ENCODE measurements at places on chromosomes 16 and 17.

DNA sequence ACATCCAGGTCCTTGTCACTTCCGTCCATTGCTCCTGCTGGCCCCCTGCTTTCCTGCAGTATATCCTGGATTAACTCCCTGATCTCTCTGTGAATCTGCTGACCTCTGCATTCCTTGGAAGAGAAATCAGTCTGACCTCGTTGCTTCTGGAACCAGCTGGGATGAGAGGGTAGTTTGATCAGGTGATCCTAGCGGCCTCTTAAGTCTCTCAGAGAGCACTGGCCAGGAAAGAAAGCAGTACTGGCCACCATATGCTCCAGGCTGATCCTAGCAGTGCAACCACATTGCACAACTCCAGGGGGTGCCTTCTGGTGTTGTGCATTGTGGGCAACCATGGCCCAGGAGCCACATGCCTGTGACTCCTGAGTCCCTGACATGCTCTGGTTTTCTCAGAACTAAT lies 79.2 kb downstream of the ARHGAP23 start:
- no peak for DNase-seq

DNA sequence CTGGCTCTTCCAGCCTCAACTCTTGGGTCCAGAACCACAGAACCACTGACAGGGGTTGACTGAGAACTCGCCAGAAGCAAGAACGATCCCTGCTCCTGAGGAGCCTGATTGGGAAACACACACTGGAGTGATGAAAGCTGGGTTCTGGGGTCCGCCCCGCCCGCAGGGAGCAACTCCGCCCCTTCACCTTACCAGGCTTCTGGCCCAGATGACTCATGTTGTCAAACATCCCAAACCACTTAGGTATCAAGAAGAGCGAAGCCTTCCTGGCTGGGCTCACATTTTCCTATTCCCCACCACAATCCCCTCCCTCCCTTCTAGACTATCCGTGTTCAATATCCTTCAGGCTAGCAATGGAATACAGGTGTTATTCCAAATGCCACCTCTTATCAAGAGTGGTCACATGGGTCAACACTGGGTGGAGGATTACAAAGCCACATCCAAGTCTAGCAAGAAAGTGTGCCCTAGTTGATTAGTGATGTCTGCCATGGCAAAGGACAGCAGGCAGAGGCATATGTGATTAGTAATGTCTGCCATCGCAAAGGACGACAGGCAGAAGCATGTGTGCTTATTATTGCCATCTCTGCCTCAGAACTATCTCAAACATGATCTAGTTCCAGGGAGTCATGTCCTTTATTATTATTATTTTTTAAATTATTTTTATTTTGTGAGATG lies 70.5 kb downstream of the TIMM22 start:
- no peak for DNase-seq

DNA sequence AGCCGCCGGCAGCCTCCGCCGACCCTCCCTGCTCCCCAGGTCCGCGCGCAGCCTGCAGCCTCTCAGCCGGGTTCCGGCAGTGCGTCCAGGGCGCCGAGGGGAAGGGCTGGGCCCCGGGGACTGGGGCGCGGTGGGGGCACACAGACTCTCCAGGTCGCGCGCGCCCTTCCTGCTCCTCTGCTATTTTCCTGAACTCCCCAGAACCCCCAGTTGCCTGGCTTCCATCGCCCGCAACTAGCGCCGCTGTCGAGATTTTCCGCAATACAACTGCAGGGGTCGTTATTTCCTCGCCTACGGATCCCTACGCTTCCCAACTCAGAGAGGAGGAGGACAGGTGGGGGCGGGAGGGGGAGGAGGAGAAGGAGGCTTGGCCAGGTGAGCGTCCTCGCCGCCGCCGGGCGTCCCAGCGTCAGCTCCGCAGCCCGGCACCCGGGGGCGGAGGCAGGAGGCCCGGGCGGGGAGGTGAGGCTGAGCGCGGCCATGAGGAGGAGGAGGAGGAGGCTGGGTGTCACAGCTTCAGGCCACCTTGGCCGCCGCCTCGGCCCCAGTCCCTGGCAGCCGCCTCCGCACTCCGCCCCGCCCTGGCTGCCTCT lies at the start of gene CA10:
Gene CA10 (minus strand): TSS at position 265 of the 593 bp plus-strand sequence.
- DNase-seq = no peak

DNA sequence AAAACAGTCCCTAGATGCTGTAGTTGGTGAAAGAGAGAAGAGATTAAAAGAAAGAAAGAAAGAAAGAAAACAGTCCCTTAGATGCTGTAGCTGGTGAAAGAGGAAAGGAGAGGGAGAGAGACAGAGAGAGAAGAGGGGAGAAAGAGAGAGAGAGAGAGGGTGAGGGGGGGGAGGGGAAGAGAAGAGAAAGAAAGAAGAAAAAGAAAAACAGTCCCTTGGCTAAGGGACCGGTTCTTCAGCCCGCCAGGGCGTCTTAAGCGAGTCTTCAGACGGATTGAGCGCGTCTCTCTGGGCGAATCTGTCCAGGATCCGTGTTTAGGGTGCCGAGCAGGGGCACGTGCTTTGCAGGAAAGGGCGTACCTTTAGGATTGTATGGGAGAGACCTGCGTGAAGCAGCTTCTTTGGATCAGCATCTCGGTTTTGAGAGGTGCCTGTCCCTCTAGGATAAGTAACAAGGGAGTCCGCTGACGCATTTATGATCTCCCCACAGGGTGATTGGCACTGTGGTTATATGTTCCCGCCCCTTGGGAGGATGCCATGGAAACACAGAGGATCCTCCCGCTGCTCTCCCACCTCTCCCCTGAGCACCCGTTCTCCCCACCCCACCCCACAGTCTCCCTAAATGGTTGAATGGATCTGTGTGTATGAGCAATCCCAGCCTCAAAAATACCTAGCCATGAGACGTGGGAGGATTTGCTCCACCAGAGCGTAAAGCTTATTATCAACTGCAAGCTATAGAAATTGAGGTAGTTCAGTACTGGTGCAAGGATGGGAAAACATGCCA lies 16.7 kb downstream of the GNGT2 start:
- peak; percentile 100 for DNase-seq

DNA sequence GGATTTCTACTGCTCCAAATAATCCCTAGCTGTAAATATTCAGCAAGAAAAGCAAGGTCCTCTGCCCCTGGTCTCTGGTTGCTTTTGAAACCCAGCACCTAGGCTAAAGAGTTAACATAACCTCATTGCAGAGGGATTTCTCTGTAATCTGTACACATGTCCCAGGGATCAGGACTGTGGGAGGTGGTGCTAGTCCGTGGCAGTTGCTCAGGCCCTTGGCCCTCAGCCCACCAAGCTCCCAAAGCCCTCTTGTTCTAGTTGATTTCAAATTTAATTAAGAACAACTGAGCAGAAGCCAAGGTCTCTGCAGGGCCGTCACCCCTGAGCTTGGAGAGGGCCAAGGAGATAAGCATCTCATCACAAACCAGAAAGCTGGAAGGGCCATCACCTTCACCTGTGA lies 181.1 kb downstream of the SOX9 start:
- no peak for DNase-seq

Data from Caki2 (cell line).